ENCODE measurements at places on chromosomes 5 and 9.

GRCh38 chr5:39102684-39103155 lies 28.5 kb upstream of the RICTOR start:
- no peak for DNase-seq

GRCh38 chr5:180817893-180818674 lies 15.5 kb upstream of the MGAT1 start:
- DNase-seq, result peak; percentile 63

DNA sequence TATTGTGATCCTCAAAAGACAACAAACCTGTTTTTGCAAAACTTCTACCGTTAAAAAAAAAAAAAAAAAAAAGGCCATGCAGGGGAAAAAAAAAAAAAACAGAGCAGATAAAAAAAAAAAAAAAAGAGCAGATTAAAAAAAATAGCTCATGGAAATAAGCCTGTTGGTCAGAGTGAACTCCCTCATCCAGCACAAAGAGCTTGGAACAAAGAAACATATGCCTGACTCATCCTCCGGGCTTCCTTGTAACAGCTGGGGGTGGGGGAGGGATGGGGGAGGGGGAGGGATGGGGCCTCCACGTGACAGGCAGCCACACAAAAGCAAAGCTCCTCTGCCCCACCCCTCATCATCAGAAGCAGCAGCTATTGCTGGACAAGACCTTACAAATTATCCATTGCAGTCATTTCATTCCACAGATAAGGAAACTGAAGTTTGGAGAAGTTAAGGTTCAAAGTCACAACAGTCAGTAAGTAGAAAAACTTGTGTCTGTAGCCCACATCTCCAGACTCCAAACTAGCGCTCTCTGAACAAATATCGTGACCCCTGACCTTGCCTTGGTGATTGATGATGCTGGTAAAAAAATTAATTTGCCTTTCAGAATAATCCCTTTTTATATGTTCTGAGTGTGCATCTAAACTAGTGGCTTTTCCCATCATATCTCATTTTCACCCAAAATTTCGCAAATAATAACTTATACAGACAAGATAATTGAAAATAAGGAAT lies 38.9 kb downstream of the SLC35D2 start:
- DNase-seq, result peak; percentile 62

DNA sequence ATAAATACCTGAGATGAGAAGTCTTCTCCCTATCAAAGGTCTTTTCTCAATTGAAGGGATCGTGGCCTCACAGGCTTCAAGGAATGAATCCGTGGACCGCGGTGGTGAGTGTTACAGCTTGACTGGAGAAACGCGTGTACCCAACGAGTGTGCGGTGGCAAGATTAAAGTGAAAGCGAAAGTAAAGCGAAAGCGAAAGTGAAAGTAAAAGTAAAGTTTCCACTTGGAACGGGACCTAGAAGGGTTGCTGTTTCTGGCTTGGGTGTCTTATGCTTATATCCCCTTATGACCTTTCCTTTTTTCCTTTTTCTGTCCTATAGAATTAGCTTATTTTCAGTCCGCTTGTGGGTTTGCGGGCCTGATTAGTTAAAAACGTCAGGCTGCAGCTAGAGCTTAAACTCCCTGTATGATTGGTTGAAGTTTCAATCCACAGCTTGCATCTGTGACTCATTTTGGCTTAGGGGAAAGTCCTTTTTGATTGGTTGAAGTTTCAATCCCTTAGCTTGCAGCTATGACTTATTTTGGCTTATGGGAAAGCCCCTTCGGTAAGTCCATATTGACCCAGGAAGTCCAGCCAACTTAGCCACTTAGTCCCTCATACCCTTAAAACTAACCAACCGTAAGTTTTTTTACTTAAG lies 924.3 kb upstream of the CDH10 start:
- DNase-seq, result no peak

DNA sequence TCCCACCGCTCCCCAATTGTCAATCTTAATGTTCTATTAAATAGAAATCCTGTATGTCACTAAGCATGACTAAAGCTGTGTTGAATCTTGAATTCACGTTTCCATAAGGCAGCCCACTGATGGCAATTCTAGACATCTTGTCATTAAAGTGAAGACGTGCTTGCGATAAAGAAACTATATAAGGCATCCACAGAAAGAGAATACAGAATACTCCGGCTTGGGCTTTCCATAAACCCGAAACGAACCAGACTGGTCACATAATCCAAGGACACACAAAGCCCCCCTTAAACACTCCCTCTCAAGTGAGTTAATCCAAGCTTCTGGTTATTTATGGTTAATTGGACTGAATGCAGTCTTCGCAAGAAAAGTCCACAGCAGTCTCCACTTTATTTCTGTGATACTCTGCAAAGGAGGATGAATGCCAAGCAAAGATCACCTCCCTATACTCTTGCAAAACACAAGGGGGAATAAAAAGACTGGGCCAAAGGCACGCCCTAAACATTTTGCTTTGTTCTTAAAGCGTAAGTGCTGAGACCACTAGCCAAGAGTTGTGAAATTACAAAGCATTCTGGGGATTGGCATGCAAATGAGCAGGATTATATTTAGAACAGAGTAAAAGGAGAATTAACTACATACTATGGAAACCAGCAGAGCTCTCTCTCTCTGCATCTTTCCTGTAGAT lies 54.7 kb downstream of the DPYSL3 start:
- DNase-seq, result peak; percentile 78

DNA sequence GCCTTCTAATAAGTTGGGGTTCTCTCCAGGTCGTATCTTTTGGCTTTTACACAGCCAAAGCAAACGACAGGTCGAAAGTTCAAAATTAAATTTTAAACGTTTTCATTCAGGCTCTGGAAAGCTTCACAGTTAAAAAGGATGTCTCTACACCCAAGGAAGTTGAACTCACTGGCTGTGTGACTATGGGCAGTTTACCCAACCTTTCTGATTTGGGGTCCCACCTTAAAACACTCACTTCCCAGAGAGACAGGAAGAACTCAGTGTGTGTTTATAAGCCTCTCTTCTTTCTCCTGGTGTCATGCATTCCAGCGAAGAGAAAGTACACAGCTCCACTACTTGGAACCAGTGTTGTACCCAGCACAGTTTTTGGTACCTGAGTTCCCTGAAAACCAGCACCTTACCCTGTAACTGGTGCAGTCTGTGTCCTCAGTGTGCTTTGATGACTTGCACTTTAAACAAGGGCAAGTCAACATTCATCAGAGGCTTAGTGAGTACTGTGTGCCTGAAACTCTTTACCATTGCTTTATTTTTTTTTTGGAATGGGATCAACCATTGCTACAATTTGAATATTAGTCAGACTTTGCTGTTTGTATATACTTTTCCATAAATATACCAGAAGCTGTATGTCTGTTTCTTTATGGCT lies 1.7 kb downstream of the SRD5A1 start:
- DNase-seq, result no peak

DNA sequence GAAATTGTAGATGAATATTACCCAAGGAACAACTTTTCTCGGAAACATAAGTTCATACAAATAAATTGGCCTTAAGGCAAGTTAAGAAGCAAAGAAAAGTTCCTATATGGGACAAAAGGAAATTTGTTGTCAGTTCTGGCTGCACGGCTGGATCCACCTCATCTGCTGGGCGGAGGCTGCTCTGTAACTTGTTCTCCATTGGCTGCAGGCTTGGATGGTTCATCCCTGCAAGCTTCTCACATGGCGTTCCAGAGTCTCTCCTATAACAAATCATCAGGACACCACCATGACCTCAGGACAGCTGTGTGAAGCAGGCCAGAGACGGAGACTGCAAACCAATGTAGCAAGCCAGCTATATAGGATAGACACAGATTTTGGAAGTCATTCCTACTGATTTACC lies 81.4 kb upstream of the DAB2 start:
- no peak for DNase-seq

- no peak for DNase-seq
Observed at GRCh38 chr5:131357739-131358561, 94.1 kb downstream of the CDC42SE2 start.

GRCh38 chr9:103990311-103990710 lies 103.8 kb upstream of the SMC2 start:
- no peak for DNase-seq

DNA sequence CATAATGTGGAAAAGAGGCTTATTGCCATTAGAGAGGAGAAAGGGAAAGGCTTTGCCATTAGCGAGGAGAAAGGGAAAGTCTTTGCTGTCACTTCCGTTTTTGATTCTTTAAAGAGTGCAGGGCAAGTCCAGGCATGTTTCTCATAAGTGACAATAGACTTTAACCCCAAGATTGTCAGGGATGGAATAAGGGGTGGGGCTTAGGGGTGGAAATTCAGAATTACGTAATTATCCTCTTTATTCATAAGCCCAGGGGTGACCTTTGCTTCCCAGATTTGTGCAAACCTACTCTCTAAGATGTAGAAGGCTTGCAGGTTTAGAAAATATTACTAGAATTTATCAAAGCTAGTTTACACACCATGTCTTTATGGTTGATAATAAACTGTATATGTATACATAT lies 2.3 kb upstream of the PLK2 start:
- DNase-seq, result no peak

DNA sequence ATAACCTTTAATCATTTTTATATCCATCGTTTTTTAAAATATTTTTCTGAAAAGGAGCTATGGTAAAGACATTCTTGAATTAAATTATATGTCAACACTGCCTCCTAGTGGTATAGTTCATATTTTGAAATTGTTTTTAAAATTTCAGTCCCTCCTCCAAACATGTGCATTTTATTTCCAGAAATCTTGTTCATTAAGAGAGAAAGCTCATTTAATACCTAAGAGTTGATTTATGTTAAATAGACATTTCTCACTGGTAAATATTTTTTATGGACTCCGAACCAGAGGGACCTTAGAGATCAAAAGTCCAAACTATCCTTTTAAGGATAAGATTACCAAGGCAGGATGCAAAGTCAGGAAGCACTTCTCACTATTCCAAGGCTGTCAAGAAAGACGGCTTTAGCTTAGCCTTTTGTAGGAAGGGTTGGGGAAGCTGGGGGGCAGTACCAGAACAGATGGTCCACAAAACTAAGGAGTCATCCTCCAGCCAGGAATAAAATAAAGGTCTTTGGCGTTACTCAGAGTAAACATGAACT lies 21.6 kb downstream of the BHMT start:
- DNase-seq, result no peak

GRCh38 chr5:77806213-77806843 lies 30.2 kb upstream of the TBCA start:
- DNase-seq, result no peak

DNA sequence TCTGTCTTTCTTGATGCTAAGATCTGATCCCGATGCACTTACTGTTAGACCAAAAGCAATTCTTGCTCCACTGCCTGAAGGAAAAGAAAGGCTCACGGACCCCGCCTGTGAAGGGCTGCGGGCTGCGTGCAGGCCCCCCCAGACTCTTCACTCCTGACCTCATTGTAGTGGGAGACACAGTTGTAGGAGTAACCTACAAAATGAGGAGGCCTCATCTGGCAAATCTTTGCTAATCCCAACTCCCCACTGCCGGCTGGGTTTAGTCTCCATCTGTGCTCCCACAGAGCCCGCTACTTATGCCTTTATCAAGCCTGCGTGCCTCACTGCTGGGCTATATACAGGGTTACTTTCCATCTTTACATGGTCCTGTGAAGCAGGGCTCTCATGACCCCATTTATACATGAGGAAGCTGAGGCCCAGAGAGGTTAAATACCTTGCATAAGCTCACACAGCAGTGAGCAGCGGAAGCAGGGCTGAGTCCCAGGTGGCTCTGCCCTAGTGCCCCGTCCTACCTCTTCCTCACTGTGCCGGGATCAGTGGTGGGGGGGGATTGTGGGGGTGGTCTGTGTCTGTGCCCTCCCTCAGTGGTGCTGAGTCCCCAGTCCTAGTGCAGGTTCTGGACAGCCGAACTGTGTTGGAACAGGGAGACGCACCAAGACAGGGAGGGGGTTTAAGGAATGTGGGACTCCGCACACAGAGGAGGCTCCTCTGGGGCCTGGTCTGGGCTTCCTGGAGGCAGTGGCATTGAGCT lies 43.9 kb upstream of the RNF130 start:
- DNase-seq, result no peak

- DNase-seq, result no peak
Observed at GRCh38 chr9:26266146-26266793, 588.0 kb upstream of the TUSC1 start.

Measured in lower leg skin (tissue), 4 donors.